HAP-1 (cell line): ENCODE measurements at places on chromosomes 3 and 15.

GRCh38 chr3:52742418-52743041 is 28.2 kb downstream of the NEK4 start:
- DNase-seq: peak; percentile 17

DNA sequence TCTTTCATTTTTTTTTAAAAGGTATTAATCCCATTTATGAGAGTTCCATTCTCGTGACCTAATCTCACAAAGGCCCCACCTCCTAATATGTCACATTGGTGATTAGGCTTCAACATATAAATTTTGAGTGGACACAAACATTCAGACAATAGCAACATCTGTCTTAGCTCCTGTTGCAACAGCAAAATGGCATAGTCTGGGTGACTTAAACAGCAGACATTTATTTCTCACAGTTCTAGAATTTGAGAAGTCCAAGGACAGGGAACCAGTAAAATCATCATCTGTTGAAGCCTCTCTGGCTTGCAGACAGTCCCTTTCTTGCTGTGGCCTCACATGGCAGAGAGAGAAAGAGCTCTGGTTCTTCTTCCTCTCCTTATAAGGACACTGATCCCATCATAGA is 3.2 kb upstream of the PLSCR2 start:
- DNase-seq: no peak

DNA sequence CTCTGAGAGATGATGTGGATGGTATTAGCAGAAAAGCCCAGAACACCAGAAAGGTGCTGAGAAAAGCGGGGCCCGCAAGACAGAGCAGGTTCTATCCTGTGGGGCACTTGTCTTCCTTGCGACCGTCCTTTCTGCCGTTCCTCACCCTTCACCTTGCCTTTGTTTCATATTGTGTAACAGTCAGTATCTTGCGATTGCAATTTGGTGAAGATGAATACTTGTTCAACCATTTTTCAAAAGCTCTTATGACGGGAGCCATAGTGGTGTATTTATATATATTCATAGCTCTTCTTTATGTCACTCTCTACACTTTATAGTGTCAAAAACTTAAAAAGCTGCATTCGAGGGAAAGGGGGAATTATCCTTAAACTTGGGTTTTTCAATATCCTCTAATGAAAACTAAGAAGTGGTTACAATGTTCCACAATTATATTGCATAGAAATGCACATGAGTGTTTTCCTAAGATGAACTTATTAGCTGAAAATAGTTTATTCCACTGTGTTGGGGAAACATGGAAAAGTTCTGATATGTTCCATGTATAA is 797 bp downstream of the MAP3K13 start:
- no peak for DNase-seq

- DNase-seq: no peak
These were observed 55.8 kb downstream of the ABTB1 start for GRCh38 chr3:127728417-127729015.

- no peak for DNase-seq
These were observed 784.6 kb downstream of the NR2F2 start for GRCh38 chr15:97114900-97115760.

GRCh38 chr3:194022052-194022451 is 113.9 kb upstream of the HES1 start:
- DNase-seq: no peak

GRCh38 chr3:23675010-23675409 is 130.7 kb upstream of the UBE2E1 start:
- DNase-seq: no peak

DNA sequence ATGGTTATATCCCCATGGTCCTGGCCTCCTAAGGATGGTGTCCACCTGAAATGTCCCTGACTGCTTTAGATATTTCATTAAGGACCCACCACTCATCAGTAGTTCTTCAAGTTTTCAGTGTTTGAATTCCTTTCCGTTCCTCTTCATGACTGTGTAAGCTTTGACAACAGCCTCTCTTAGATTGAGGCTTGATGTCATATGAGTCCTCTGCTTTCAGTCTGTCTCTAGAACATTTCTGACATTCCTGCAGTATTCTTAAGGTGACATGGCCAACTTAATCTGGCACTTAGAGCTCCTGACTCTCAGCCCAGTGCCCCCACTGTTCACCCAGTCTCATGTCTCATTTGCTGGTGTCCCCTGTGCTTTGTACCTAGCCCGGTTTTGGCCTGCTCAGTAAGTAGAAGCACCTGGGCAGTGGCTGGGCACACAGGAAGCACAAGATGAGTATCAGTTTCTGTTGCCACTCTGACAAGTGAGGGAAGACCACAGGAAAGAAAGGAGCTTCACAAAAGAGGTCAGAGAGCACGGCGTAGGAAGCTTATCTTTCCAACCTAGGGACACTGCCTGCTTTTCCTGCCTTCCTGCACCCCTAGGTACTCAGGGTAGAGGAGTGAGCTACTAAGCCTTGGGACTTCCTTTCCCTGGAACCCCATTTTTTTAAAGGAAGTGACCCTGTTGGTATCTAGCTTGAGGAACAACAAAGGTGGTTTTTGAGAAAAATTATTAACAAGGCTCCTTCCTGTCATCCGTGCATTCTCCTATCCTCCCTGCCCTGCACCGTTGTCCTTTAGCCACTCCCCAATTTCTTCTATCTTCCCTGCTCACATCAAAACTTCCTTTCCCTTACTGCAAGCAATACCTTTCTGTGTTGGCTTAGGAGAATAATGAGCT is 103.1 kb downstream of the KLHL25 start:
- no peak for DNase-seq

DNA sequence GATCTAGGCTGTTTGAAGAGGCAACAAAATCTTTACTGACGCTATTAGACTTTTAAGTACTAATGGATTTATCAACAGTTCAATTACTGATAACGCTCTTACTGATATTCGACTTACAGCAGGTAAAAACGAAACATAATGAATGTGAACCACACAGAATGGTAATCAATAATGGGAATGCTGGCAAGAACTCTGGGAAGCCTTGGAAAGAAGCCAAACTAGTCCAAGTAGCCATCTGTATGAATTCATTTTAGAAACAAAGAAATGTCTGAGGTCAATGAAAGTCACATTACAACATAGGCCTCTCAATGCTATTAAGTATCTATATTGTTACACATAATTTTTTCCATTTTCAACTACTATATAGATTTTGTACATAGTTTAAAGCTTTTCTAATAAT is 130.0 kb downstream of the DMXL2 start:
- no peak for DNase-seq

GRCh38 chr3:128882719-128883118 is 3.3 kb downstream of the ACAD9 start:
- DNase-seq: no peak

DNA sequence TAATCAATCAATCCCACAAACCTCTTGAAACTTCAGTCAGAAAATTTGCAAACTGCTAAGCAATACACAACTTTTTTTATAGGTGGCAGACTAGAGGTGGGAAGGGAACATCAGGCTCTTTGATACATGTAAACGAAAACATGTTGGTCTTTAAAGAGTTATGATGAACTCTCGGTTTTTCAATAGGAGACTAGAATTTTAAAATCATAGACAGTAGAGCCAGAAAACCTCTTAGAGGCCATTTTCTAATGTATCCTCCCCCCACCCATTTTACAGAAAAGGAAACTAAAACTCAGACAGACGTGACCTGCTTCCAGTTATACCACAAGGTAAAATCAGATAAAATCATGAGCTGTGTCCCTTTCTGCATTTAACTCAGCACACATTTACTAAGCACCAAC is 179.1 kb upstream of the LPP start:
- DNase-seq: no peak

- DNase-seq: no peak
These were observed 4.8 kb downstream of the CHSY1 start for GRCh38 chr15:101246824-101247745.

DNA sequence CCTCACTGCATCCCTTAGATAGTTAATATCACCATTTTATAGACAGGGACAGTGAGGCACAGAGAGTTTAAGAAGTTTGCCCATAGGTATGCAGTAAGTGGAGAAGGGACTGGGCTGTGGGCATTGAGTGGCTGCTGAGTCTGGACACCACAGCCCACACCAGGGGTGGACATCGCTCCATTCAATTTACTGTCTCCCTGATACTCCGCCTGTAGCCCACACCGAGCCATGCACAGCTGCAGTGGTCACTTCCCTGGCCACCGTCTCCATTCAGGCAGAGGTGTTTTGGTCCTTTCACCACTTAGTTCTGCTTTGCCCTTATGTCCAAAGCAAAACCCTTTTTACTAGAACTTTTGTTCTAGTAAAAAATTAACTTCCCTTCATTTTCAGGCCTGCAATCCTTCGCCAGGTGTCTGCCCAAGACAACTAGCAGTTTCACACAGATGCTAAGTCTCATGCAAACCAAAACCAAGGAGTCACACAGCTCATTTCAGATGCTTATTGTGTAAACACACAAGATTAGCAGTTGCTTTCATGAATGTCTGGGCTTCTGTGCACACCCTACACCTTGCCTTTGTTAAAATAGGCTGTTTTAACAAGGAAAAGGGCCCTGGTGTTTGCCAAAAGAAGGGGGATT is 30.1 kb downstream of the ZNF35 start:
- DNase-seq: no peak

DNA sequence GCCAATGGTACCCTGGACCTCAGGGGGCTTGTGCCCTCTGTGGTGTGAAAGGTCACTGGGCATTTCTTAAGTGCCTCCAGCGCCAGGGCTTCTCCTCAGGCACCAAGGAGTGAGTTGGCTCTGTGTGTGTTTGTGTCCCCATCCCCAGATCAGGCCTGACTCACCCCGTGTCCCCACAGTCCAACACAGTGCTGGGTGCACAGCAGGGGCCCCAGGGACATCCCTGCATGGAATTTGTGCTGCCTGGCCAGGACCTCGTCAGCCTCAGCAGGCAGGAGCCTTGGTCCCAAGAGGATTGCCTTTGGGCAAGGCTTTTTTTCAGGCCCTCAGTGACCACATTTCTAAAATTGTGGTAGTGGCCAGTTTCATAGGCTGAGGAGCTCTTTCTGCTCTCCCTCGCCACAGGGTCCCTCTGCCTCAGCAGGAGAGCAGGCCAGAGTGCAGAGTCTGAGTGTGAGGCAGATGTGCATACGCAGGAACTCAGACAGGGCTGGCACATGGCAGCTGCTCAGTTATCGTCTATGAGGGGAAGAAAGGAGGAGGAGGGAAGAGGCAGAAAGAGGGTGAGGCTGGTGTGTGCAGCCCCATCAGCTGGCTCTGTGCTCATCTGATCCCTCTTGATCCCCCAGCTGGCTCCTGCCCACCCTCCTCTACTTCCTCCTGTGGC is 215.6 kb downstream of the RPLP1 start:
- DNase-seq: no peak

DNA sequence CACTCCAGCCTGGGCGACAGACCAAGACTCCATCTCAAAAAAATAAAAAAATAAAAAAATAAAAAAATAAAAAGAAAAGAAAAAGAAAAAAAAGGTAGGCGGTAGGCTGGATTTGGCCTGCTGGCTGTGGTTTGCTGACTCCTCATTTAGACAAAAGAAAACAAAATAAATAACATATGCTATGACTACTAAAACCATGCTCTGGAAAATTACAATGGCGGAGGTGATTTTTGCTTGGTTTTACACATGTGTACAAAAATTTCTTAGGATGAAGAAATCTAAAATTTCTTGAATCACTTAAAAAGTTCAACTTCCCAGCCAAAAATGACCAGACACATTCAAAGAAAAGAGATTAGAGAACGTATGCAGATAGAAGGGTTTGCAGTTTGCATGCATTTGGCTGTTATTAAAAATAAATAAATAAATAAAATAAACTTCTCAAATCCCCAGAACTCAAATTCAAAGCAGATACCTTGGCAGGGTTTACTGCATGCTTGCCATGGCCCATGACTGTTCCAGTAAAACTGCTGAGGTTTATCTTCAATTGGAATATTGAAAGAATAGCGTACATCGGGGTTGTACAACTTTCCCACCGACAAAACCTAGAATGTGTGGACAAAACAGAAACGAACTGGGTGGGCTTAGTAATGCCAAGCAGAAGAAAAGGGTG is 65.9 kb downstream of the ADAMTS9 start:
- no peak for DNase-seq

DNA sequence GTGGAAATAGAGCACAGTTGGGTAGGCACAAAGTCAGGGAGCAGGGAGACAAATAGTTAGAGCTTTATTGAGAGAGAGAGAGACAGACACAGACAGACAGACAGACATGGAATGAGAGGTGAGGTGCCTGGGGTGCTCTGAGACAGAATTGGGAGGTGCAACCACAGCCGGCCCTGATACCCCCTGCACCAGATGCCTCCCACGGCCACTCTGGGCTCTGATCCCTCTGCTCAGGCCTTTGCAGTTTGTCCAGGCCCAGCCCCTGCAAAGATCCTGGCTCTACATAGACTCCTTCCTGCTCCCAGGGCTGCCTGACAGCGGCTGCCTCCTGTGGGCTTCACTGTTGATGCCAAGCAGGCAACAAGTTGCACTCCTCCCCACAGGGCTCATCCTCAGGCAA is 283.8 kb downstream of the GABRG3 start:
- no peak for DNase-seq

GRCh38 chr3:133475245-133476010 is 75.6 kb downstream of the BFSP2 start:
- no peak for DNase-seq

GRCh38 chr3:124347418-124347817 is 355.5 kb upstream of the ROPN1 start:
- no peak for DNase-seq

DNA sequence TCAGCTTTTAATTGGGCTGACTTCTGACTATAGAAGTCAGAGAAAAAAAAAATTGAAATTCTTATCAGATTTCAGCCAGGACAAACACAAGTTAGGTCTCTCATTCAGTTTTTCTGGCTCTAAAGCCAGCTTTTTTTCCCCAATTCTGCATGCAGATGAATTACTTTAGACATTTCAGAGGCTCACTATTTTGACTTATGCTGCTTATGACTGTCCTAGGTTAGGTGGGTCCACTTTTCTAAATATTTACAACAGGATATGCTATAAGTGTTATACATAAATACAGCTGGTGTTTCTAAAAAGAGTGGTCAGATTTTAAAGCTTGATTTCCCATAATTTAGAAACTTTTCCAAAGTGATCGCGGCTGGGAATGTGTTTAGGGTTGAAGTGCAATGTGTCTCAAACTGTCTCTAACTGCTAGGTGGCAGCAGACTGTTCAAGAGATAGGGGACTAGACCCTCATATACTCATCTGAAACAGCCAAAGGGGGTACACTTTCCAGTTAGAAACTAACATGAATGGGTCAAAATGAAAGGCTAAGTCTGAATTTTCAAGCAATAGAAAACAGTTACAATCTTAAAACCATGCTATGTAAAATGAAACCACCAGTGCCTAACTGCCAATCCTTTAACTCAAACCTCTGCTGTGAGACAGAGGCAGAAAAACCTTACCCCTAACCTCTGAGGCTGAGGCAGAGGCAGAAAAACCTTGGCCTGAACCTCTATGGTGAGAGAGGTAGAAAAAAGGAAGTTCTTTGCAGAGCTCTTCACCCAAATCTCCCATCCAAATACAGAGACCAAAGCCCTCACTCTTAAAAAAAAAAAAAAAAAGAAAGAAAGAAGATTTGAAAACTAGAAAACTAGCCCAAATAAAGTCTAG is 596.0 kb downstream of the NTRK3 start:
- no peak for DNase-seq

- DNase-seq: no peak
These were observed 379.0 kb upstream of the IL12A start for GRCh38 chr3:159609625-159610024.
